ENCODE measurements at places on chromosomes 11 and 22.

GRCh38 chr22:50143096-50143495 lies 27.4 kb upstream of the PANX2 start:
- DNase-seq = no peak

DNA sequence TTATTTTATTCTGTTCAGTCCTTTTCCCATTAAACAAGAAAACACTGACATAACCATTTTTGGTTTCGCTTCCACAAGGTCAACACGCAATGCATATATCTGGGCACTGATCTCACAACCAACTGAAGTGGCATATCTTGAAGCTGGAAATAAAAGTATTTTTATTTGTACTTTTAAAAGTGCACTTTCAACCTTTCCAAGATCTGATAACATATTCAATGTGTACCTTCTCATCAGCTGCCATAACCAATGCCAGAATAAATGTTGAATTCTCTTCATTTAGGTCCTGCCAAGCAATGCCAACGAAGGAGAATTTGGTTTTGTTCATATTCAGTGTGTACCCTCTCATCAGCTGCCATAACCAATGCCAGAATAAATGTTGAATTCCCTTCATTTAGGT lies 148.9 kb upstream of the CEP126 start:
- DNase-seq = no peak

GRCh38 chr22:21589396-21589795 lies 21.9 kb downstream of the UBE2L3 start:
- no peak for DNase-seq

DNA sequence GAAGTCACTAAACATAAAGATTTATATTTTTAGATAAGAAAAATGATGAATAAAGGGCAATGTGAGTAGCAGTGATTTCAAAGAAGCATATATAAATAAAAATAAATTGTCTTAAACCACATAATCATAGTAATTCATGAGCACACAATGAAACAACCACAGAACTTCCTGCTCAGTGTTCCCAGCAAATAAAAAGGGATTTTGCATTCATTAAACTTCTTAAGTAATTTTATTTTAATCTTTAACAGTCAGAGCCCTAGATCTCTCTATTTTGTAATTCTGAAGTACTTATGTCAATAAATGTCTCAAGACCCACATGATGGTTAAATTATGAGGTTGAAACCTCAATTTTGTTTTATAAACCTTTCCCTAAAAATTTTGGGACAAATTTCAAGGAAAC lies 14.5 kb upstream of the MMP20 start:
- DNase-seq = no peak

DNA sequence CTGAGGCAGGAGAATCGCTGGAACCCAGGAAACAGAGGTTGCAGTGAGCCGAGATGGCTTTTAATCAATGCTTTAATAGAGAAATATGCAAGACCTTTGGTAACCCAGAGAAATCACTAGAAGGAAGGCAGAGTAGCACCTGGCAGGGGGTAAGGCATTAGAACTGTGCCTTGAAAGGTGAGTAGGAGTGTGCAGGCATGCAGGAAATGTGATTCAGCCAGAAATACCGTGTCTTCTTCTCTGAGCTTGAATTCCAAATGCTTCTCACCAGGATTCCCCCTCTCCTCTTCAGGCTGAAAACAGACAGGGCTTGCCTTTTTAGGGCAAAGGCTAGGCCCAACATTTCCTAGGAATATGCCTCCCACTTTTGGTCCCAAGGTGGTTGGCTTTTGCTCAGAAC lies 51.0 kb downstream of the OR4D9 start:
- no peak for DNase-seq
